ENCODE measurements at places on chromosomes 1 and 21.

DNA sequence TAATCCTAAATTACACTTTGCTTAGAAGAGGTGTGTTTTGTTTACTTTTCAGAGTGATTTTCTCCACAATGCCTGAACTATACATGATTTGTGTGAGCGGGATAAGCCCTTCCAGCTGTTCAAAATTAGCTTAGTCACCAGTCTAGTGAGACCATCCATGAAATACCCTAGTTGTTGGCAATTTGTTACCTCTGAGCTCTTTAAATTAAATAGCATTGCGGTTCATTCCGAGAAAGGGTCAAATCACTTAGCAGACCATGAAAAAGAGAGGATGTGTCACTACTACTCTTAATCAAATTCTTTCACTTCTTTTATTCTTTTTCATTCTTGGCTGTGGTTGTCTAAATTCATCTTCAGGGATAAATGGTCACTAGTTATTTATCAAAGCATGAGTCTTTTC, 11.9 kb upstream of the VAV3 start:
- no peak for DNase-seq

DNA sequence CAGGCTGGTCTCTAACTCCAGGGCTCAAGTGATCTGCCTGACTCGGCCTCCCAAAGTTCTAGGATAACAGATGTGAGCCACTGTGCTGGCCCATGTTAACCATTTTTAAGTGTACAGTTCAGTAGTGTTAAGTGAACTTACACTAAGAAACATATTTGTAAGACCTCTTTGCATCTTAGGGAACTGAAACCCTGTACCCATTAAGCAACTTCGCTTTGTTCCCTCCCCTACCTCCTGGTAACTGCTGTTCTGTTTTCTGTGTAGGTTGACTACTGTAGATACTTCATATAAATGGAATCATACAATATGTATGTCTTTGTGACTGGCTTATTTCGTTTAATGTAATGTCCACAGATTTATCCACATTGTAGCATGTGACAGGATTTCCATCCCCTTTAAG, 11.0 kb downstream of the NUDC start:
- no peak for DNase-seq

- DNase-seq, result no peak
These were observed 2.2 kb downstream of the TNFRSF14 start for GRCh38 chr1:2558420-2558819.

GRCh38 chr1:54857746-54858561, 29.0 kb downstream of the DHCR24 start:
- peak; percentile 65 for DNase-seq

- DNase-seq, result no peak
These were observed 6.2 kb upstream of the HLX start for GRCh38 chr1:220873087-220873486.

GRCh38 chr1:154485910-154486496, 16.0 kb upstream of the TDRD10 start:
- no peak for DNase-seq

DNA sequence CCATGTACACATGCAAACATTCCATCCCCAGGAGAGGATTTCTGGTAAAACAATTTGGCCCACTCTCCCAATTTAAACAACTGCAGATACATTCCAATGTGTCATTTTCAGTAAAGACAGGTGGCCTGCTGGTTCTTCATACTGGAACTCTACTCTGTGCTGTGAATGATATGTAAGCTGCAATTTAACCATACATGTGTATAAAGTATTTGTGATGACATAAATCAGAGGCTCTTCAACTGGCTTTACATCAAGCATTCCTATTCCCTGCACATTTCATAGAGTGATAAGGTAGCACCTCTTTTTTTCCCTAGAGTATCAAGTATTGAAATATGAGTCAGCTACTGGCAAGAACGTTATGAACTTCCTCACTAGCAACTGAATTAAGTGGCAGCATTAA, 649.5 kb upstream of the ADGRL2 start:
- DNase-seq, result no peak

DNA sequence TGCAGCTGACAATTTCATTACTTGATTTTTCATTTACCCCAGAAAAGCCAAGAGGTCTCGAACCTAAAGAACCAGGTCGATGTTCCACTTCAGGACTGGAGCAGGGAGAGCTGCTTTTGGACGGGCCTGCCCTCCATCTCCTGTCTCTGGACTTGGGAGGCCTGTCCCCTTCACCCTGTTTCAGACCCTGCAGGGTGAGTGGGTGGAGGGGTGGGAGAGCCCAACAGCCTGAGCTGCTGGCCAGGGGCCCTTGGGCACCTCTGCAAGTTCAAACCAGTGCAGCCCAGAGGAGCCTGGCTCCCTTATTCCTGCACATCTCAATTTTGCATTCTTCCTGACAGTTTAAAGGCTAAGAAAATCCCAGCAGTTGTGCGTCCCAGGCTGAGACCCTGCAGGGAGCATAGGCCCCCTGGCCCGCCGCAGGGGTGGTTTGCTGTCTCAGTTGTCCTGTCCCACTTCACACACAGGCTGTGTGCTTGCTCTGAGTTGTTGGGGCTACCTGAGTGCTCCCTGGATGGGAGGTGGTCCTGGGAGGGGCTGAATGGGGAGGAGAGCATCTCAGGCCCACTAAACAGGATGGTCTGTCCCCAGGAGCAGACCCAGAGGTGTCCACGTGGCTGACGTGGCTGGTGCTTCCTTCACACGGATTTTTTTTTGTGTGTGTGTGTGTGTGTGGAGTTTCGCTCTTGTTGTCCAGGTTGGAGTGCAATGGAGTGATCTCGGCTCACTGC, 443.7 kb downstream of the PTPRU start:
- no peak for DNase-seq

DNA sequence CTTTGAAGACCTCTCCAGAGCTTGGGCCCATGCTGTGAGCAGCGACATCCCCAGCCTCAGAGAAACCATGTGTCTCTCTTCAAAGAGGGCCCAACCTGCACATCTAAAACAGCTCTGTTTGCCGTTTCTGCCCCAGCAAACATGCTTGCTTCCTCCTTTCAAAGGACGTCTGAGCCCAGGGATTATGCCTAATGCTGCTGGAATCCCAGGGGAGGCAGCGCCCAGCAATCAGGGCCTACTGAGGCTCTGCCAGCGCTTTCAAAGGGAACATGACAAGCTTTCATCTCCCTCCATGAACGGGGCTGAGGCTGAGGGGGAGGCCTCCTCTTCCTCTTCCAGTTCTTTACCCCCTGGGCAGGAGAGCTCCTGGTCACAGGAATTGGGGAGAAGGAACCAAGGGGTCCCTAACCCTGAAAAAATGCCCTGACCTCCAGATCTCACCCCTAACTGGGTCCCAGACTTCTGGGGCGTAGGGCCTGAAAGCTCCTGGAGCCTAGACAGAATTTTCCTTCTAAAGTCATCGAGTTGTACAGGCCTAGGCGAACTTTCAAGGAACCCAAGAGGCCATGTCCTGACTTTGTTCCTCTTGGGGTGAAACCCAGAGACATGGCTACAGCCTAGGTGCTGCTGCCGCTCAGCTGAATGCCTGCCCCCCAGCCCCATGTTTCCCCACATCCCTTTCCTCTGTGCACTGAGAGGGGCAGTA, 13.4 kb upstream of the ASCL5 start:
- no peak for DNase-seq

DNA sequence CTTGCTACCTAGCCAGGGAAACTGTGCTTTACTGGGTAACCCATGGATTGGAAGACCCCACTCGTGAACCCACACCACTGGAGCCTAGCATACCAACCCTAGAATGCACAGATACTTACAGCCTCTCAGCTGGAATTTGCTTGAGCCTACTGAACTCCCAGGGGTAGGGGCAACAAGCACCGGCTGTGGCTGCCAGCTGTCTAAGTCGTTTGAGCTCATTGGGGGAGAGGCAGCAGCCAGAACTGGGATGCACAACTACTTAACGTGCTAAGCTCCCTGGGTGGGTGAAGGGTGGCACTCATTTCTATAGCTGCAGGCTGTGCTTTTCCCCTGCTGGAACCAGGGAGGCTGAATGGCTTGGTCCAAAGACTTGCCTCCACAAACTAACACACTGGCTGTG, 212.4 kb downstream of the ZNF648 start:
- DNase-seq, result no peak

GRCh38 chr21:42426424-42426823, 22.7 kb downstream of the UBASH3A start:
- no peak for DNase-seq

GRCh38 chr21:14569026-14569621, 23.0 kb upstream of the SAMSN1 start:
- no peak for DNase-seq

DNA sequence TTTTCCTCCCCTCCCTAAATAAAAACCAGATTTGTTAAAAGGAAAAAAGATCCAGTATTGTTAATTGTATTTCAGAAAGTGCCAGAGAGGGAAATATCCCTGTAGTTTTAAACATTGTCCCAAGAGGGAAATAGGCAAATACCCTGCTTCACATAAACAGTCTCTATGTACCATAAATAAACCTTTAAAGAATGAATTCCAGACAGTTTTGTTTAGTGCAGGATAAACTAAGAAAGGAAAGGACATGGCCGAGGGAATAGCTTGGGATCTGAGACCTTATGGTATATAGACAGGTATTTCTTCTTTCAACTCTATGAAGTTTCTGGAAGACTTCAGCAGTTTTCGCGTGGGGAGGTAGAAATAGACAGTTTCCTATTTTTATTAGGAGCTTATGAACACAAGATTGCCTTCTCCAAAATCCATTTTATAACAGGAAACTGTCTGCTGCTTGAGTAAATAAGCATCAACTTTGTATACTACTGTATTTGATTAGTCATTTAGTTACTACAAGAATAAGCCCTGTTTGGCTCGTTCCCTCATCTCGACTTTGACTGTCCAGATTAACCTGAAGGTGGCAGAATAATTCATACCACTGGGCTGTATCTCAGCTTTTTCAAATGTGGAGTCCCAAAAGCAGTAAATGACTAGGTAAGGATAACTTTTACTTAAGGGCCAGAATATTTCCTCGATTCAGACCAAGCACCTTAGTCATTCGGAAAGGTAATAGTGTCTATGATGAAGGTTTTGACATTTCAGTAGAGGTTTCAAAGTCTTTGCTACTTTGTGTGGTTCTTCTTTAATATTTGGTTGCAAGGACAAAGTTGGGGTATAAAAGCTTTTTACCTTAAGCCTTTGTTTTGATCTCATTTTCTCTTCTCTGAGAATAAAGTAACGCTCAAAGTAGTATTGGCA, 177.5 kb downstream of the VPS13D start:
- DNase-seq, result peak; percentile 66

- peak; percentile 54 for DNase-seq
These were observed 63.9 kb upstream of the C1orf105 start for GRCh38 chr1:172356620-172357019.

DNA sequence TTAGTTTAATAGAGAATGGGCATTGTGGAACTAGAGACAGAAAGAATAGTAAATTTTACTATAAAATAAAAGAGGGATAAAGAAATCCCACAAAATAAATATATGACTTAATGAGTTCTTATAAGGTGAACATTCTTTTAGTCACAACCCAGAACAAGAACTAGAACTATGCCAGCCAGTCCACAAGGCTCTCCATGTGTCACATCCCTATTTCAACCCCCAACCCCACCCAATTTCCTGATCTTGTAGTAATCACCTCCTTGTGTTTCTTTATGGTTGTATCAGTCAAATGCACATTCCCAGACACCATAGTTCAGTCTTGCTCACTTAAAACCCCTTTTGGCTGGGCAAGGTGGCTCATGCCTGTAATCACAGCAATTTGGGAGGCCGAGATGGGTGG, 662.3 kb upstream of the CAMK1G start:
- DNase-seq, result peak; percentile 60

DNA sequence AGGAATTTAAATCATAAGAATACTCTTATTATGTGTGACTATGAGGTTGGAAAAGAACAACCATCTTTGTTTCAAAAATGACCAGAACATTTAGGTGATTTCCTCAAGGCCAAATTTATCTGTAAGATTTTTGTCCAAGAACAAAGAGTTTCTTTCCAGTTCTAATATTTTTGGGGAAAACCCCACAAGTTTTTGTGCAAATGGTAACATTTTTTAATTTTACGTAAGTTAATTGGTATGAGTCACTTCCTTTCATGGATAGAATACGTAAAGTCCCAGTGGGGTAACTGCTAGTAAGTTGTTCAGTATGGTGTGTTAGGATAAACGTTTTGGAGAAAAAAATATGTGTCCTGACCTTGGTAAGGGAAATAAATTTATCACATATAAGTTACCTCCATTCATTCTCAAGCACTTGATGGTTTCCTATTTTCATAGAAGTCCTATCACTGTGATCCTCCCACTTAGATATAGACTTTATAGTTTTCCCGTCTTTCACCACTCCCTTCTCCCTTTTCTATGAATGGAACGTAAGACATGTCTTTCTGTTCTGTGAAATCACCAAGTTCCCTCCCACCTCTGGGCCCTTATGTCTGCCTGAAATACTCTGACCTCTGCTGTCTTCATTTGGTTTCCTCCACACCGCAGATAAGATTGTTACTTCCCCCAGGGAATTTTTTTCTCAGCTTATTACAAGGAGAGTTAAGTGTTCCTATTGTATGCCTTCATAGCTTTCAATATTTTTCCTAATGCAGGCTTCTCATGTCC, 34.9 kb upstream of the TSNAX start:
- DNase-seq, result peak; percentile 13

- peak; percentile 85 for DNase-seq
These were observed 9.5 kb upstream of the TNFRSF14 start for GRCh38 chr1:2546515-2547209.

GRCh38 chr1:1357871-1358432, 403 bp downstream of the MXRA8 start:
- no peak for DNase-seq

GRCh38 chr1:45299981-45300668, 26.6 kb upstream of the HPDL start:
- peak; percentile 75 for DNase-seq

- no peak for DNase-seq
These were observed 125.9 kb downstream of the MRPS6 start for GRCh38 chr21:34199121-34199910.

DNA sequence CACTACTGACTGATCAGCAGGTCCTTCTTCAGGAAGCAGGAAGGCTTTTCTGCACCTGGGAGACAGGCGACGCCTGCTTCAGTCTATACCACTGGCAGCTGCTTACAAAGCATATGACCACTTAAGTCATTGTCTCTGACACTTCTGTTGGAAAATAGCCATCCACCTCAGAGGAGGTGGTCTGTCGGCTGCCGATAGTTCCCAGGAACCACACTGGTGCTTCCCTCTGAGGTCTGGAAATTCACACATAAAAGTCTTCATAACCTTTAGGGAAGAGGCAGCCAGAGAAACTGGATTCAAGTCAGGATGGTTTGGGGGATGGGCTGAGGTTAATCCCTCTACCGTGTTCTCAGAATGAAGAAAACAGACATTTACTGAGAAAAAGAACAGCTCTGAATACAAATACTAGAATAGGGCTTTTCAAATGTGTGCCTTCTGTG, 15.6 kb upstream of the SRP9 start:
- peak; percentile 40 for DNase-seq
